ENCODE measurements at places on chromosomes 3 and 15. TPM values are rescaled to one million over a fixed set of nuclear protein-coding genes. Genes with fewer than 3 reads are reported as not detected.

Gene EPHB1
- total RNA-seq = 0.44 TPM

Gene SLC28A2
- total RNA-seq = not detected

Gene MYO5C
- total RNA-seq = 25.5 TPM

Gene COL8A1
- total RNA-seq = 2.3 TPM

Gene CEP19
- 3.1 TPM for total RNA-seq

Gene ZKSCAN7
- total RNA-seq = 0.97 TPM

Gene GOLGA6D
- total RNA-seq = not detected

Gene PRR20G
- not detected for total RNA-seq

Gene OXNAD1
- 14.2 TPM for total RNA-seq

Gene LARP6
- total RNA-seq = 0.30 TPM

Gene DNAH12
- total RNA-seq = 0.03 TPM

Gene TUSC7
- total RNA-seq = not detected

Gene NANOGP8
- 1.6 TPM for total RNA-seq

Gene THOC7
- 68.8 TPM for total RNA-seq

Gene NUP210
- 9.8 TPM for total RNA-seq

Gene SLC22A13
- total RNA-seq = not detected

Gene ITPKA
- 0.19 TPM for total RNA-seq

Gene ITIH3
- 1.3 TPM for total RNA-seq

Gene LRRC31
- not detected for total RNA-seq

Gene GOLGA6A
- not detected for total RNA-seq

Gene MEGF11
- not detected for total RNA-seq
